ENCODE measurements at places on chromosomes 4 and X. TPM values are rescaled to one million over a fixed set of nuclear protein-coding genes. Genes with fewer than 3 reads are reported as not detected.

GRCh38 chrX:154021131-154021611 lies 1.5 kb upstream of the IRAK1 start:
- peak; percentile 50 for DNase-seq

- no peak for DNase-seq
Measured at GRCh38 chrX:119497185-119497584, 28.9 kb downstream of the SLC25A5 start.

DNA sequence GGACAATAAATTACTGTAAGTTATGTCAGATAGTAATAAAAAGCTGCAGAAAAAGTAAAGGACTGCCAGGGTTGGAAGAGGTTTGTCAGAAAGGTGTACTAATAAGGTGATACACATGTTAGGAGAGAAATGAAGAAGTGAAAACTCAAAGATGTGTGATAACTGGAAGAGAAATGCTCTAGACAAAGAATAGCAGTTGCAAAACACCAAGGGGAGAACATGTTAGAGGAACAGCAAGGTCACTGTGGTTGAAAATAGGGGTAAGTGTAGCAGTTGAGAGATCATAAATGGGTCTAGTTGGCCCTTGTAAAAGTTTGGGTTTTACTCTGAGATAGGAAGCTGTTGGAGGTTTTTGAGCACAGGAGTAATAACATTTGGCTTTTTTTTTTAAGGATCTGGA lies 46.9 kb downstream of the HSPA4L start:
- DNase-seq, result no peak

GRCh38 chrX:8717354-8717753 lies 14.6 kb downstream of the ANOS1 start:
- DNase-seq, result no peak

DNA sequence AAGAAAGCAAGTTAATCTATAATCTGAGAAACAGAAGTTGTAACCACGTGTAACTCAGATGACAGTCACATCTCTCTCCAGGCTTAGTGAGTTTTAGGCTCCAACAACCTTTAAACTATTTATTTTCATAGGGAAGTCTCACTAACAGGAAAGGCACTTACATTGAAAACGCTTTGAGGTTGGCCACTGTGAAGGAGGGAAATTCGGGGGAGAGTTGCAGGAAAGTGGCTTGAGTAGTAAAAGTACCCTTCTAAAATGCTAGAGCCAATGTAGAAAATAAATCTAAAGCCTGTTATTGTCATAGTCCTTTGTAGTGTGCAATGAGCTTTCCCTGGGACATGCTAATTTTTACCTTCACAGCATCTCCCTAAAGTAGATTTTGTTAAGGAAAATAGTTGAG lies 995 bp upstream of the NFXL1 start:
- DNase-seq, result no peak

DNA sequence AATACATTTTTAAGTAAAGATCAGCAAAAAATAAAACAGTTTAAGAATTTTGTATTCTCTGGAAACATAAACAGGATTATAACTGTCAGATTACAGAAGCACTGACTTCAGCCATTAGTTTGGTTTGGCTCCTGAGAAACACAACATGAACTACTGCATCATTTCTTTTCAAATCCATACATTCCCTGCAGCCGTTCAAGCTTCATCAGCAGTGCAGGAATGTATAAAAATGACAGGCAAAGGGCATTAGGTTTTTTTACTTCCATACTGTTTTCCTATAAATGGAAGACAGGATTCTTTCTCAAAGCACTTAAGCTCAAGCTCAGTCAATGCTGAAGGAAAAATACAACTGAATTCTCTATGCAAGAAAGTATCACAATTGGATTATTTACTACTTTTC lies 4.2 kb upstream of the MAB21L2 start:
- DNase-seq, result no peak

CSAG2 gene
- not detected for total RNA-seq
